Anterior cingulate cortex (tissue), 58 donors: ENCODE measurements at places on chromosomes 1 and 21.

- no peak for DNase-seq
These were observed 788 bp upstream of the TXNIP start for GRCh38 chr1:145997016-145997717.

DNA sequence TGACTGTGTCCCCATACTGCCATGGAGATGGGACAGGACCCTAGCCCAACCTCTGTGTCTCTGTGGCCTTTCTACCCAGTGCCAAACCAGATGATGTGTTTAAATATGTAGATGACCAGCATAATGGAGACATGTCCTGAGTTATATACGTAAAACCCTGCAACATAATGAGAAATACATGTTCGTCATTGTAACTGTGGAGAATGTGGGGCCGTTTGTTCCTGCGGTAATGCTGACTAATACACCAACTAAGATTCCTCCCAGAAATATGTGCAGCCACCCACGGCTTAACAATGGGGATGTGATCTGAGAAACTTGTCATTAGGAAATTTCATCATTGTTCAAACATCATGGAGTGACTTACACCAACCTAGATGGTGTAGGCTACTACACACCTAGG, 71.7 kb upstream of the SIM2 start:
- no peak for DNase-seq

DNA sequence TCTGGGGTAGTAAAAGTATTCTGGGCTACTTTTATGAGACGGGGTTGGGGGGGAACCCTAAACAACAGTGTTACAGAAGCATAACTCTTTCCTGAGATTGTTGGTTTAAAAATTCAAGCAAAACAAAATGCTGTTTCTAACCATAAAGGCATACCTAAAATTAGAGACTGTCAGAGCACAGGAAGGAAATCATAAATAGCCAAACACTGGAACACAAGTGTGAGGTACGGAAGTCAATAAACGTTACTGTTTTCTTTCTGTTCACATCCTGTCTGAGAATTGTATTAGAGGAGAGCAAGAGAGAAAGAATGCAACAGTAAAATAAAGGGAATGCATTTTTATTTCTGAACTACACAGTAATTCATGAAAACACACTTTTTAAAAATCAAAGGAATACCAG, 42.8 kb upstream of the IL12RB2 start:
- DNase-seq = no peak

GRCh38 chr1:174413632-174414031, 34.1 kb upstream of the GPR52 start:
- DNase-seq = no peak

DNA sequence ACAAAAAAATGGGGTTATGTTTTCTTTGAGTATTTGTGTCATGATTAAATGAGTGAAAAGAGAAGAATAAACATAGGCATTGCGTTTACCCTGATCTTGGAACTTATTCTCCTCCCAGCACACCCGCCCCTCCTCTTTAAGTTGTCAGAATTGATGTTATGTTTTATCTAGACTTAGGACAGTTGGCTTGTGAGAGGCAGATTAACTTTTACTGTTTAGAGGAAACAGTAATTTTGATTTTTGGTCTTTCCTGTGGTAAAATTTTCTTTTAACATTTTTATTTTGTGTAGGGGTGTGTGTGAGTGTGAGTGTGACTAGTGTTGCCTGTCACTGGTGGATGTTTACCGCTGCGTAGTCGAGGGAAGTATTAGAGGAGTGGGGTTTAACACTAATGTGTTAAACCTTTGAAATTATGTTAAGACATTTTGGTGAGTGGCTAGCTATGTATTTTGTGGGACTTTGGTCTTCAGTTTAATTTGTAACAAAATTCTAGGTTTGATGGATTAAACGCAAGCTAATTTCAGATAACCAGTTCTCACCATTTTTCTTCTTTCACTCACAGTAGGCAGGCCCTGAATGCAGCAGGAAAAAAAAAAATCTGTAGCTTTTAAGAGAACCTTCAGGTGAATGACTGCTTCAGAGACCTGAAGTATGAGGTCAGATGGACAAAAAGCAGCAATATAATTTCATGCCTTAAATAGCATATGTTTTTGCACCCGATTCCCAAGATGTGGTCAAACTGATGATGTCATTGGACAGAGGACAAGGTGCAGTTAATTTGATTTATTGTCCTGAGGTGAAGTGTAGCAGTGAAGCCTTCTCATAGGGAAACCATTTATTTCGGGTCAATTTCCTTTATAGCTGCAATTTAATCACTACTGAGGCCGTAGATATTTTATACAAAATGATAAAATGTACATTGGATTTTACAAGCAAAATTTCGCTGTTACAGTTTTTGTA, 2.7 kb downstream of the POU2F1 start:
- DNase-seq = no peak

GRCh38 chr1:29062157-29062942, 61.4 kb downstream of the TMEM200B start:
- no peak for DNase-seq

- no peak for DNase-seq
These were observed 42.4 kb upstream of the ESRRG start for GRCh38 chr1:216765346-216766300.

DNA sequence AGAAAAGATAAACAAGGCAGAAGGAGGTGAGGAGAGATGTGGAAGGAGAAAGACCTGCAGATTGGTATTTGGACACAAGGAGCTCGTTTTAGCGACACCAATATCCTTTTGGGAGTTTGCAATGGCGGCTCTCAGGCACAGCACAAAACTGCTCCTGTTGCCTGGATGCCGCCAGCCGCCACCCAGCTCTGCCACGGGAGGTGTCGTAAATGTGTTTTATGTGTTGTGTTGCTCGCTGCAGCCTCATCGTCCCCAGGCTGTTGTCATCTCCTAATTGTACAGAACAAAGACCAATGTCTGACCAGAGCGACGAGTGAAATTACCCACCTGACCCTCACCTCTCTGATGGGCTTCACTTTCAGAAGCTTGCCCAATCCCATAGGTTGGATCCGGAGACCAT, 96.6 kb upstream of the ZNF281 start:
- no peak for DNase-seq

GRCh38 chr1:30462826-30463425, 260.5 kb downstream of the MATN1 start:
- DNase-seq = no peak
